Activated CD8-positive, alpha-beta memory T cell treated with anti-CD3 and anti-CD28 coated beads for 48 hours (primary cell): ENCODE measurements at places on chromosomes 13 and 19.

- no peak for DNase-seq
Measured at GRCh38 chr13:46207828-46208227, 3.9 kb upstream of the LRRC63 start.

DNA sequence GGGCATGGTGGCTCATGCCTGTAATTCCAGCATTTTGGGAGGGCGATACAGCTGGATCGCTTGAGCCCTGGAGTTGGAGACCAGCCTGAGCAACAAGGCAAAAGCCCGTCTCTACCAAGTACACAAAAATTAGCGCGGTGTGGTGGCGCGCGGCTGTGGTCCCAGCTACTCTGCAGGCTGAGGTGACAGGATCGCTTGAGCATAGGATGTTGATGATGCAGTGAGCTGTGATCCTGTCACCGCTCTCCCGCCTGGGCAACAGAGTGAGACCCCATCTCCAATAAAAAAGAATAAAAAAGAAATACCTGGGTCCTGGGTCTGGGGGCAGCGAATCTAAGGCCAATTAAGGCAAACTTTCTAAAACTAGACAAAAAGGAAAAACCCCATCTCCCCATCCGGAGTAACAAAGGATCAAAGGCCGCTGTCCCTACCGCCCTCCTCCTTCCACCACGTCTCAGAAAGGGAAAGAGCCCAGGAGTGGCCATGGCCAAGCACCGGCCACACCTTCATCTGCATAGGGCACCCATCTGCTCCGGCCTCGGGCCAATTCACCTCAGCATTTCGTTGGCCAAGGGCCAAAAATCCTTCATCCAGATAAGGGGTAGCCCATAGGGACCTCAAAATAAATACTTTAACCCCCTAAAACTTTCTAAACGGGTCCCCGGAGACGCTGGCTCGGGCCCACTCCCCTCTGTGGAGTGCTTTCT, 851 bp downstream of the ZNF320 start:
- no peak for DNase-seq

DNA sequence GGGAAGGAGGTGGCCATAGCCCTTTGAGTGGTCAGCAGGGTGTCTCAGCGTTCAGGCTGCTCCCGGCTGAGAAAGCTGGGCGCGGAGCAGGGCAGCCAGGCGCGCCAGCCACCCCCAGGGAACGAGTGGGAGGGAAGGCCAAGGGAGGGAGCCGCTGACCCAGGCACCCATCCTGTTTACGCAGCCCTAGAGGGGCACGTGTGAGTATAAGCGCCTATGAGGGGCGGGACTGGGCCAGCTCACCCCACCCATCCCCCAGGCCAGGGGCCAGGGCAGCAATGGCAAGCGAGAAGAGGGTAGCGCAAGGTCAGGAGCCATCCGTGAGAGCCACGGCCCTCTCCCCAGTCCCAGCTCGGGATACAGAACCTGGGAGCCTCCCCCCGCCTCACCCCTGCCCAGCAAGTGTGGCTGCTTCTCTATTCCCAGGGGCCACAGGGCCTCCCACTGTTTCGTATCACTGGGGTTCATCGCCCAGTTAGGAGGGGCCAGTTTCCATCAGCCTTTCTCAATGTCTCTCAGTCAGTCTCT, 897 bp upstream of the DMKN start:
- no peak for DNase-seq

- no peak for DNase-seq
Measured at GRCh38 chr13:106113796-106114195, 421.7 kb downstream of the EFNB2 start.

GRCh38 chr19:3769494-3769893, 2.5 kb downstream of the RAX2 start:
- DNase-seq, result no peak

DNA sequence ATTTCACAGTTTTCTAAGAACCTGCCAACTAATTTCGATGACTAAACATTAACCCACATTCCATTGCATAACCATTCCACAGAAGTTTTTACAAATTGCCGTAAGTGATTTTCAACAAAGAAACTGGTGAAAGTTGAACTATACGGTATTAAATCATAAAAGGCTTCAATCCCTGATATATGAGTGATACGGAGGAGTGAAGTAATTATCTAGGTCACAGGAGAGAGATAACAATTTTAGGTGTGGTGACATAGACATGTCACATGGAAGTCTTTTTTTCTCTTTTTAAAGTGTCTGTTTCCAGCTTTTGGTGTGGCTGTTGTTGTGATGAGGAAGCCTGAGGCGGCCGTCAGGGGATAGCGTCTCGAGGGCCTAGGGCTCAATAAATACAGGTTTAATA, 29.4 kb downstream of the TBC1D4 start:
- DNase-seq, result no peak

- no peak for DNase-seq
Measured at GRCh38 chr19:15299568-15300409, 32.5 kb downstream of the BRD4 start.

- no peak for DNase-seq
Measured at GRCh38 chr19:5693195-5694166, 3.4 kb downstream of the RPL36 start.

DNA sequence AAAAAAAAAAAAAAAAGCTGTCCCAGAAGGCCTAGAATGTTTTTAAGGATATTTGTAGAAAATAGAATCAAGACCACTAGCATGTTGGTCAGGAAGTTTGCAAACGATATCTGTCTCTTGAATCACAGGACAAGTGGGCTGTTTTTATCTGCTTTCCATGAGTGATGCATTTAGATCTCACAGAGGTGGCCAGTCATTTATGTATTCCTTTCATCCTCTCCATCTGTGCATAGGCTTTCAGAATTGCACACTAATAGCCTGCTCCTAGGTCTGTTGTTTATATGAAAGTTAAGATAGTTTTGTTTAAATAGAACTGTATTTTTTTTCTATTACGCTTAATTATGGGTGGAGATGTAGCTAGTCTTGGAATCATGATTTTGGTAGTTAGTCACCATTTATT, 289.5 kb downstream of the SHISA2 start:
- DNase-seq, result no peak

GRCh38 chr13:34070544-34071303, 252.8 kb downstream of the RFC3 start:
- DNase-seq, result no peak

DNA sequence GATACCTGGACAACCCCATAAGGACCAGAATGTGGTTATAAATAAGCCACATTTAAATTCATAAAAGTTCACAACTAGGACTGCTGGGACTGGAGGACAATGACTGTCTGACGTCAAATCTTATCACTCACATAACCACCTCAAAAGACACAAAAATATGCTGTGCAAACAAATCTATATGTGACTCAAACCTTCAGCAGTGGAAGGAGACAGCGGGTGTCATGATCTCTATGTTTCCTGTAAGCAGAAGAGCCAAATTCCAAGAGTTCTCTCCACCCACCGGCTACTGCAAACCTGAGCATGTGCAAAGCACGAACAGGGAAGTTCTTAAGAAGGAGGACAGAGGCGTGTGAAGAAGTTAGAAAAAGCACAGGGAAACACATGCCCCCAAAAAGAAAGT, 113.2 kb downstream of the MYCBP2 start:
- no peak for DNase-seq

DNA sequence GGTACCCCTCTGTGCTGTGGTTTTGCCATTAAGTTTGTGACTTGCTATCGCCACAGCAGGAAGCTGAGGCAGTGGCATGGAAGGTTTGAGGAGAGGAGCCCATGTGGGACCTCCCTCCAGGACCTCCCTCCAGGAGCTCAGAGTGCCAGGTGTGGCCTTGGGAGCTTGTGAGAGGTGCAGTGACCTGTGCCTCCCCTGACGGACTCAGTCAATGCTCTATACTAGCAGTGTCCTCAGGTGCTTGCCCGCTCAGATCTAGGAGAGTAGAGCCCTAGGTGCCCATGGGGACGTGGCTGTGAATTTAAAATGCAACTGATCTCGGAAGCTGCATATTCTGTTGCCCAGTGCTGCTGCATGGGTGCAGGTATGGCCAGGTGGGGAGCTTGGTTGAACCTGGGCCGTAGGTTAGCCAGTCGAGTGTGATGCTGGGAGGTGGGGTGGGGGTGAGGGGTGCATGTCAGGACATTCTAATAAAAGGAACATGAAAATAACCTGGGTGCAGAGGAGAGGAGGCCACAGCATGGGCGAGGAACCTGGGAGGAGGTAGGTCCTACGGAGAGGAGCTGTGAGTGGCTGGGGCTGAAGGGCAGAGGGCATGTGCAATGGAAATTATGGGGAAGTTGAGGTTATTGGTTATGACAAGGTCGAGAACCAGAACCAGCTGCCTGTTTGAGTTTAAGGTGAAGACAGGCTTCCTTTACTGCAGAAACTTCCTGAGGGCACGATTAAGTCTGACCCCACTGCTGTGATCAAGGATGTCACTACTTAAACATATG, 41.6 kb downstream of the TEX29 start:
- no peak for DNase-seq

GRCh38 chr13:45512098-45512496, 47.4 kb downstream of the COG3 start:
- no peak for DNase-seq

GRCh38 chr13:51425410-51426042, 27.3 kb downstream of the INTS6 start:
- no peak for DNase-seq

- no peak for DNase-seq
Measured at GRCh38 chr19:40783711-40784110, 5.7 kb downstream of the RAB4B start.

DNA sequence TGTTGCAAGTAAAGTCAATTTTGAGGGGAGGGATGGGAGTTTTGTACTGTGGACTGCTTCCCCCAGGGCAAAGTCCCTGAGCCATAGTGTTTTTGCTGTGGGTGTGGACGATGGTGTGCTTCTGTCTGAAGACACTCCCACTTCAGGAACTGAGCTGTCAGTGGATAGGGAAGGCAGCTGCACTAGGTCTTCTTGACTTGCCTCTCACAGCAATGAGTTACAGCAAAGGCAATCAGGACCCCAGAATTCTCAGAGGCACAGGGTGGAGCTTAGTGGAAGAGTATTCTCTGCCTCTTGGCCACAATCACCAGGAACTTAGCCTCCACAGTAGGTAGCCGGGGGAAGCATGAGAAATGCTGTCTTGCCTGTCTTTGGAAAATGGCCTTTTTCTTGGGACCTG, 1416.6 kb upstream of the MIR17HG start:
- no peak for DNase-seq

DNA sequence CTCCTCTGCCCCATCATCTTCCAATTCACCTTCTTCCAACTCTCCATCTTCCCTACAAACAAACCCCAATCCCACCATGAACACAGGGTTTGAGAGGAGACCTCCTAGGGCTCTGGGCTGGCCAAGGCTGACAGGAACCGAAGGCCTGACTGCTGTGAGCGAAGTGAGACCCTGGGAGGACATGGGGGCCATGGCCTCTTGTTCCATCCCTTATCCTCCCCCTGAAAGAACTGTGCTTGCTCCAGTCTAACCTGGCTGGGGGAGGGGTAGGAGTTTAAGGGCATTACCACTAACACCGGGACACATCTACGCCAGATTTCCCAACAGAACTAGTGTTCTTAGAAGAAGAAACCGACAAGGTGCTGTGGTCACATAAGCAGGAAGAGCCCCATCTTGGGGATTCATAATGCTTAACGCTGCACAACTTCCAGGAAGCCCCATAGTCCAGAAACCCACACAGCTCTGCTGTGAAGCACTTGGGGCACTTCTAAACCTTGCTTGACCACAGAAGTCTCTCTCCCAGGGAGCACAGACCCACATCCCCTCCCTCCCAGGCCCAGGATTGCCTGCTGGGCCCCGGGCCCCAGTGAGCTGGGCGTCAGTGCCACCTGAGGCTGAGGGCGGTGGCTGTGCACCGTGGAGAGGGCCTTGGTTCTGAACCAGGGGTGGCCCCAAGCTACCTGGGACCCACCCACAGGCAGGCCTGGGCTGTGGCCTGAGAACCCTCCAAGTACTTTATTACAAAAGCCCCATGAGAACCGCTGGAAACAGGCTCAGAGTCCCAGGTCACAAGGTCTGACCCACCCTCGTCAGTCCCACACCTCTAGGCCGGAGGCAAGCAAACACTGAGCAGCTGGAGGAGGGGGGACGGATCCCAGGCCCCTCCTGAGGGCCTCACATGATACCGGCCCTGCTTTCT, 18.8 kb downstream of the ZC3H4 start:
- DNase-seq, result peak; percentile 38

DNA sequence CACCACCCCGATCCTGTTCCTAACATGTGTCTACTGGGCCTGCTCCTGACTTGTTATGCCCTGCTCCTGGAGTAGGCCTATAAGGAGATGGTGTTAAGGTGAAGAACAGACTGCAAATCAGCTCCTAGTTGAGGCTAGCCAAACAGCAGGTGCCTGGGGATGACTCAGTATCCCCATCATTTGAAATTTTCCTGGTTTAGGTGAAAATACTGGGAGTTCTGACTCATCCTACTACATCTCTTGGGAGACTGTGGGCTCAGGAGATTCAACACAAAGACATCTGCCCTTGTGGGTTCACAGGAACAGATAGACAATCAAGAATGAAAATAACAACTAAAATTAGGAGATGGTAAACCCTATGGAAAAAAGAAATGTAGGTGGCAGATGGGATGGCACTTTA, 41.2 kb downstream of the BRD4 start:
- no peak for DNase-seq

DNA sequence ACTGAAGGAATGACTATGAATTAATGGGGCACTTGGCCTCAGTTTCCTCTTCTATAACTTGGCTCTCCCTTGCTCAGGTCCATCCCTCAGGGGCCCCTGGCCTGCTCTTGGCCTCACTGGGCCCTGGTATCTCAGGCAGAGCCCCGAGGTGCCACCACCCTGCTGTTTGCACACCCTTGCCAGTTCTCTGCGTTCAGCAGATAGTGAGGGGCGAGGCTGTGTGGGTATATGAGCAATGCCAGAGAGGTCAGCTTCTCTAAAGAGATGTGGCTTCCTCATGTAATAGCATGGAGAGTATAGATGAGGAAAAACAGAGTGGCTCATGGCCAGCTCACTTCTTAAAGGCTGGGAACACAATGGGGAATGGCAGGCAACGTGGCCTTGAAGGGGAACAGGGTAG, 76.1 kb downstream of the CYSLTR2 start:
- no peak for DNase-seq

DNA sequence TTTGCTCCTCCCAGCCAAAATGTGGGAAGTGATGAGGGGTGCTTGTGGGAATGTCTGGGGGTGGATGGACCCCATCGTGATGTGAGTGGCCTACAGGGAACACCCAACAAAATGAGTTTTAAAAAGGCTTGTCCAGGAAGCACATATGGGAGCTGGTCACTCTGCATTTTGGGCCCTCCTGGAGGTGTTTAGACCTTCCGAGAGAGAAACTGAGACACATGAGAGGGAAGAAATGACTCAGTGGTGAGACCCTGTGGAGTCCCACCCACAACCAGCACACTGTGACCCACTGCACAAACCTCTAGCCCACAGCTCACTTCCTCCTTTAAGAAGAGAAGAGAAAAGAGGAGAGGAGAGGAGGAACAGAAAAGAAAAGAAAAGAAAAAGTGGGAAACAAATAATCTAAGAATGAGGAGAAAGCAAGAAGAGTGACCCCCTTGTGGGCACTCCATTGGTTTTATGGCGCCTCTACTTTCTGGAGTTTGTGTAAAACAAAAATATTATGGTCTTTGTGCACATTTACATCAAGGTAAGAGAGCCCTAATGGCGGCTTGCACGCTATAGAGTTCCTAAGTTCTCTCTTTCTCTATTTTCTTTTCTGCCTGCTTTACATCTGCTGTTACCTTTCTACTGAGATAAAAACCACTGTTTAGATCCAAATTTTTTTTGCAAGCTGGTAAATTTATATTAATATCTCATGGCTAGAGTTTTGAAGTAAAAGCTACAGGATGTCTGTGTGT, 13.3 kb upstream of the LILRB1 start:
- DNase-seq, result no peak

- no peak for DNase-seq
Measured at GRCh38 chr19:1343041-1343440, 40.7 kb upstream of the NDUFS7 start.

GRCh38 chr13:112171570-112171965, 104.6 kb downstream of the SOX1 start:
- no peak for DNase-seq

GRCh38 chr19:39104186-39104596, 20.0 kb downstream of the ACP7 start:
- no peak for DNase-seq
